ENCODE measurements at places on chromosomes 3 and 15.
A peak's percentile ranks its signal among the peaks of the same experiment; 100 is the strongest.

DNA sequence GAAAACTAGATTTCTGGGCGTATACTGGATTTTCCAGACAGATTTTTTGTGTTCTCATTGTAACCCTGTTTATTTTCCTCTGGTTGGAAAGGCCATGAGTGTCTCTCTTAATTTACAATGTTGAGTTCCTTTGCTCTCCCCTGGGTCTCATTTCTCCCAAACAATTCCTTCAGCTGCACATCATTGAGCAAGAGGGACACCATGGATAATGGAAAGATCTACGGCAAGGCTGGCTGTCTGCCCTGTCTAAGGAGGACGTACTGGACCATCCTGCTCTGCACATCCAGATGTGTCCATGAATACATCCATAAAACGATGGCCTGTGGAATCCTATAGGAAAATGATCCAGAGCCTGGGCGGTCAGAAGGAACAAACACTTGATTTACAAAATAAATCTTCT is 258.1 kb upstream of the MCTP2 start:
- DNase-seq = no peak

GRCh38 chr3:107404727-107405469 is 27.7 kb downstream of the CCDC54 start:
- no peak for DNase-seq

- DNase-seq = no peak
These were observed 968.4 kb downstream of the ZPLD1 start for GRCh38 chr3:103403191-103403590.

- DNase-seq = no peak
These were observed 38.3 kb downstream of the FAM43A start for GRCh38 chr3:194723846-194724618.

- DNase-seq = no peak
These were observed 24.1 kb downstream of the ZNF80 start for GRCh38 chr3:114213292-114213626.

DNA sequence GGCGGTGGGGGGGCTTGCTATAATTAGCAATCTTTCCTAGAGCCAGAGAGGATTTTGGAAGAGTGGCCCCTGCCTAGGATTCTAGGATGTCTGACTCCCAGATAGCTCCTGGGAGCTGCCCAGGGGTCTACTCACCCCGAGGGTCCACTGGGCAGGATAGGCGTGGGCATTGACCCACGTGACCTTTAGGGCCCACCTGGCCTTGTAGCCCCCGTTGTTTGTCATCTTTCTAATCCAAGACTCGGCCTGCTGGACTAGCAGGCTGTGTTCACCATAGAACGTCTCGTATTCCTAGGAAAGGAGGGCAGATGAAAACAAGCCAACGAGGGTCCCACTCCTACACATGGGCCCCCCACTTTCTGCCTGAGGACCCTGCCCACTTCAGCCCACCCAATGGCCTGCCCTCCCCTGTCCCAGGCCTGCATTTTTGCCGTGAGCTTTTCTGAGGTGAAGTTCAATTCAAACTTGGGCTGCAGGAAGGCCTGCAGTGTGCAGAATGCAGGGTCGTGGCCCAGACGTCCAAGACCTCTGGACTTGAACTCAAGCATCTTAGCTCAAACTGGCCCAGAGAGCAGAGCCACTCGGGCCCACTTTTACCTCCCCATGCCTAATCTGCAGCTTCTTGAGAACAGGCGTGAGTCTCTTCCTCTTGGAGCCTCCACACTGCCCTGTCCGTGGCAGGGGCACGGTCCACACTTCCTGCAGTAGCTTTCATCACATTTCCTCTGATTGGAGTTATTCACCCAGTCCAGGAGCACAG is 41.5 kb downstream of the MUC4 start:
- no peak for DNase-seq

- DNase-seq = no peak
These were observed 92.3 kb downstream of the FRMD5 start for GRCh38 chr15:44102675-44103254.

GRCh38 chr15:28178290-28178689 is 79.2 kb upstream of the OCA2 start:
- DNase-seq = no peak

GRCh38 chr15:59326856-59327255 is 45.8 kb downstream of the MYO1E start:
- DNase-seq = no peak

DNA sequence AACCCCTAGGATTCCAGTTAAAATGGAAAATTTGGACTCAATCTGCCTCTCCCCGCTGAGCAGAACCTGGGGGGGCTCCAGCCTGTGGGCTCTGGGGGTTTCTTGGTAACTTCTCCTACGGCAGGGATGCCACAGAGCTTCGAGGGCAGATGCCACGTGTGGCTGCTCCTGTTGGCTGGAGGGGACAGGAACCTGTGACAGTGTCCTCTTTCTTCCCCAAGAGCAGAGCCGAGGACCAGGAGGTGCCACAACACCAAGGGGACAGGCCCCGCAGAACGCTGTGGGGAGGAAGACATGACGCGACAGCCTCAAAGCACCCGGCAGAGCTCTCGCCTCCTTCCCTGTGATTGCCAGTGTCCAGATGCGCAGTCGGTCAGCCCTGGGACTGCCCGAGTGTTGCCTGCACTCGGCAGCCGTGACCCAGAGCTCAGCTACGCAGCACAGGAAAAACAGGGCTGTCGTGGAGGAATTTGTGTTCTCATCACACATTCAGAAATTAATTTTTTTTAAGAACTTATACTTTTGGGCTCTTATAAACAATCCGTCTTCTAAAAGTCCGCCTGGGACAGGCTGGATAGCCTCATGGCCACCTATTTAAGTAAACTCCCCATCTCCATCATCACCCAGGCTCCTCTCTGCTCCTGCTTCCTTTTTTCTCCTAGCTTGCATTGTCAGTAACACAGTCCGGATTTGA is 131.9 kb upstream of the MEF2A start:
- DNase-seq = no peak

DNA sequence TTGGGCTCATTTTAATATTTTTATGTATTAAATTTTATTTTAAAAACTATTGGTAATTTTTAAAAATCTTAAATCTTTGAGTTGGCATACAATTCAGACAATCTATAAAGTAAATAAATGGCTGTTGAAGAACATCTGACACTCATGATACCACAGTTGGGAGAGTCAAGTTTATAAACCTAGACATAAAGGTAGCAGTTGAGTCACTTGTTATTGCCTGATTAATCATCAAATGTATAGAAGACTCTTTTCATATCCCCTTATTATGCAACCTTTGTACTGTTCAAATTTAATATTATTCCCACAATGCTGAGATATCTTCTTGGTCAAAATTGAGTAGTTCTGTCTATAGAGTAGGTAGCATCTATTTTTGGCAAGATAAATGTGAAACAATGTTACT is 19.6 kb downstream of the PAQR9 start:
- no peak for DNase-seq

DNA sequence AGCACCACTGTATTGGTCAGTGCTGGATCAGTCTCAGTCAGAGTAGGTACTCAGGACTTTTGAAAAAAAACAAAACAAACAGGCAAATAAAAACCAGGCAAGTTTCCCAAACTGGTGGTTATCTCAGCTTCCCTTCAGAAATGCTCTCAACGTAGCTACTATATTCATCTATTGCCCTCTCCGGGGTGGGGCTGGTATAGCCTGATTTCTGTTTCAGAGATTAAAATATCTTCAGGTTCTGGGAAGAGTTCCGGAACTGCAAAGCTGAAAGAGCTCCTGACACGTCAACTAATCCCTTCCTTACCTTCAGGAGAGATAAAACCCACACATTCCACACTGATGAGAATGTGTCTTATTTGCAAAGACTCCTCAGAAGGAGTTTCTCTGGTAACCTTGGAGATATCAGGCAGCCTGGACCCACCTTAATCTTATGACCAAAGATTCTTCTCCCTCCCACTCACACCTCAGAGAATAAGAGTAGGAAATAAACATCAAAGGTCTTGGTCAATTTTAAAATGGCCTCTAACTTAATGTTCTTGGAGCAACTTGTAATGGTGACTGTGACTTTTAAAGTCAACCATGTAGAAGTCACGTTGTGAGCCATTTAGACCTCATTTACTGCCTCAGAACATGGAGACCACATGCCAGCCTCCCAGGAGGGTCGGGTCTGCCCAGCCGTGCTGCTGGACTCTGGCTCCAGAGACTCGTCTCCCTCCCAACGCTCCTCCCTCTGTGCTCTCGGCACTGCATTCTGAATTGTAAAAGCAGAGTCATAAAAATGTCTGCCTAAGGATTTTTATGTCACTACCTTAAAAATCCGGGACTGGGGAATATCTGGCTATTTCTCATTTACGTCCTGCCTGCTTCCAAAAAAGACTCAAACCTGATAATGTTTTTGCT is 53.8 kb downstream of the CDCP1 start:
- no peak for DNase-seq

DNA sequence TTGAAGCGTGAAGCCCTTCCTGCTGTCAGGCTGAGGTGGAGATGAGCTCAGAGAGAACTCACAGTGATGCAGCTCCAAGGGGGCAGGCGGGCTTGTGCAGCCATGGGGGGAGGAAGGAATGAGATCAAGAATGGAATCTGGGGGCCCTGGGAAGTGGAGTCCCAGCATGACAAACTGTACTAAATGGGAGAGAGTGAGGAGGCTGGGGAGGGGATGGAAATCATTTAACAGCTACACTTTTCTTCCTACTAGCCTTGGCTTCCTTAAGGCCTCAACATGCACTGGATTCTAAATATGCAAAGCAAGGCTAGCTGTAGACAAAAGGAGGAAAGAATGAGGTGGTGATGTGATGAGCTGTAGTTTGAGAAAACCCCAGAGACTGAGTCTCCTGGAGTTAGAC is 133.9 kb downstream of the EEFSEC start:
- no peak for DNase-seq

GRCh38 chr3:128701342-128702212 is 24.4 kb upstream of the RAB7A start:
- DNase-seq = no peak

GRCh38 chr3:81242871-81243270 is 518.6 kb downstream of the GBE1 start:
- DNase-seq = no peak

DNA sequence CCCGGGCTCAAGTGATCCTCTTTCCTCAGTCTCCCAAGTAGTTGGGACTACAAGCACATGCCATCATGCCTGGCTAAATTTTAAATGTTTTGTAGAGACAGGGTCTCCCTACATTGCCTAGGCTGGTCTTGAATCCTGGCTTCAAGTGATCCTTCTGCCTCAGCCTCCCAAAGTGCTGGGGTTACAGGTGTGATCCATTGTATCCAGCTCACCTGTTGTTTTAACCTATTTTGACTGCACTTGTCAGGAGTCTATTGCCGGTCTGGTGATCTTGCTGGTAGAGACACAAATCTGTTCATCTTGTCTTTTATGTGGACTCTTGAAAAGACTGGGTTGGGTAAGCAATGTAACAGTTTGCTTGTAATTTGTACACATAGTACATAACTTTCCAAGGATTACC is 7.9 kb downstream of the IREB2 start:
- no peak for DNase-seq

DNA sequence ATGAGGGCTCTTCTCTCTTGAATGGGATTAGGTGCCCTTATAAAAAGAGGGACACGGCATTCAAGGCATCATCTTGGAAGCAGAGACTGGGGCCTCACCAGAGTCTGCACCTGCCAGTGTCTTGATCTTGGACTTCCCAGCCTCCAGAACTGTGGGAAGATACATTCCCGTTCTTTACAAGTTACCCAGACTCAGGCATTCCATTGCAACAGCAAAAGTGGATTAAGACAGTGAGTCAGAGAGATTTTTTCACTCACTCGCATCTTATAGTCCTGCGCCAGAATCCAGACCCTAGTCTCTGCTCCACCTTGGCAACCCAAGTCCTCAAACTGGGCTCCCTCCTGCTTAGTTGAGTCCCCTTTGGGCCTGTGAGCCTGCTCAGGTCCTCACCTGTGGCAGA is 2.7 kb downstream of the LCTL start:
- DNase-seq = no peak

GRCh38 chr3:17070161-17070959 is 185.6 kb downstream of the PLCL2 start:
- DNase-seq = no peak

GRCh38 chr3:36258421-36258820 is 121.9 kb upstream of the STAC start:
- DNase-seq = no peak

GRCh38 chr3:9361691-9362388 is 1.0 kb upstream of the THUMPD3 start:
- no peak for DNase-seq

DNA sequence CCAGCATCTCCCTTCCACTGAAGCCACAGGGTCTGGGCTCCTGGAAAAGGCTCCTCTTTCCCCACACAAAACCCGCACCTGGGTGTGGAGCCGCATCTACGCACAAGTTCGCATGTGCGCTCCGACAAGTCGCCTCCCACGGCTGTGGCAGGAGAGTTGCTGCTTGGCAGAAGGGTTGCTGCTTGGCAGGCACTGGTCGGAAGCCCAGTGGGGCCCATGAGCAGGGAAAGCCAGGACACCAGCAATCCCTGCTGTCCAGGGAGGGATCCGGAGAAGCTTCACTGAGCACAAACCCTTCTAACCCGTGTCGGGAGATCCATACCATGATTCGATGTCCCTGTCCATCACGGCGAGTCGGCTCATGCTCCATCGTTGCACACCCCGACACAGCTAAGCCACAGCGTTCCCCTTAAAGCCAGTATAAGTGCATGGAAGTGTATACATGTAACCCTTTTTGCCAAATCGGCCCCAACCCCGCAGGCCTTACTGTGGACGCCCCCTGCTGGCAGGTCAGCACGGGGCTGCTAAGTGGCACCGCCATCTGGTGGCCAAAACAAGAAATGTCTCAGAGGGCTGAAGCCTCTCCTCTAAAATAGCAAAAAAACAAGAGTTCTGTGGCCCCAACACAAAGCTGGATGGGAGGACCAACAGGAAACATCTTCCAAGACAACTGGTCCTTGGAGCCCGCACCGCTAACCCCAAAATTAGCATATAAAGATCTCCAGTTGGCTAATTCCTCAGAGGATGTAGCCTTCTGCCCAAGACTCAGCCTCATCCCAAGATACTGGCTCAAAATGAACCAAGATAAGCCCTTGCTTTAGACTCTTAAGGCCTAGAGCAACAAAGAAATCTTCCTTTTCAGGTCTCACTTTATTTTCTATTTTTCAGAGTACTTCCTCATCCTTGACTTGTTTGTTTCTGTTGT is 8.3 kb downstream of the ANKRD63 start:
- peak; percentile 89 for DNase-seq

- no peak for DNase-seq
These were observed 36.7 kb upstream of the IL20RB start for GRCh38 chr3:136920904-136921611.

GRCh38 chr3:149085828-149086231 is 503 bp downstream of the HLTF start:
- no peak for DNase-seq

GRCh38 chr15:76223521-76223920 is 87.7 kb downstream of the ETFA start:
- no peak for DNase-seq

- no peak for DNase-seq
These were observed 4.4 kb downstream of the WDR73 start for GRCh38 chr15:84649706-84650105.

- DNase-seq = no peak
These were observed 20.7 kb downstream of the TBC1D2B start for GRCh38 chr15:78056714-78057269.

GRCh38 chr15:49430046-49430445 is 7.0 kb downstream of the FGF7 start:
- no peak for DNase-seq

Data from activated T-cell treated with anti-CD3 and anti-CD28 coated beads for 1 hour (primary cell).